Motor neuron (in vitro differentiated cells): ENCODE measurements at places on chromosomes 2 and 18.

- ATAC-seq, result no peak
These were observed 2108.8 kb upstream of the PIK3C3 start for GRCh38 chr18:39846265-39846664.

DNA sequence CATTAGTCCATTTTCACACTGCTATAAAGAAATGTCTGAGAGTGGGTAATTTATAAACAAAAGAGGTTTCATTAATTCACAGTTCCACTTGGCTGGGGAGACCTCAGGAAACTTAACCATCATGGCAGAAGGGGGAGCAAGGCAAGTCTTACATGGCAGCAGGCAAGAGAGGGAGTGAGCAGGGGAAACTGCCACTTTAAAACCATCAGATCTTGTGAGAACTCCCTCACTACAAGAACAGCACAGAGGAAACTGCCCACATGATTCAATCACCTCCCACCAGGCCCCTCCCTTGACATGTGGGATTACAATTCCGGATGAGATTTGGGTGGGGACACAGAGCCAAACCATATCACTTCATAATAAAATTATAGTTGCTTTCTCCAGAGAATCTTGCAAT lies 365.5 kb upstream of the ID2 start:
- no peak for ATAC-seq

DNA sequence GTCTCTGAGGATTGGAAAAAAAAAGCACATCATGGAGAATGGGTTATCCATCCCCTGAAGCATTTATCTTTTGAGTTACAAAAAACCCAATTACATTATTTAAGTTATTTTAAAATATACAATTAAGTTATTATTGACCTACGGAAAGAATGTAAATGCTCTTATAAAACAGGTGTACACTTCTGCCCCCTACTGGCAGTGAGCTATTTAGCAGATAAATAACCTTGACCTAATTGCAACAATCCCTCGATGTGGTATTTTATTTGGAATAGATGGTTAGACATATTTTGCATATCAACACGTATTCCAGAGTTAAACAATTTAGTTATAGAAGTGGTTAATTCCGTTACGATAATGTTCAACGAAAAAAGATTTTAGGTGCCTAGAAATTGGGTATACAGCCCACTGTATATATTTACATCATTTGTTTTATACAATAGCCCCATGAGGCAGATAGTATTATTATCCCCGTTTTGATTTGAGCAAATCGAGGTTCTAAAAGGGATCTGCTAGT lies 9.1 kb upstream of the DAW1 start:
- ATAC-seq, result no peak

DNA sequence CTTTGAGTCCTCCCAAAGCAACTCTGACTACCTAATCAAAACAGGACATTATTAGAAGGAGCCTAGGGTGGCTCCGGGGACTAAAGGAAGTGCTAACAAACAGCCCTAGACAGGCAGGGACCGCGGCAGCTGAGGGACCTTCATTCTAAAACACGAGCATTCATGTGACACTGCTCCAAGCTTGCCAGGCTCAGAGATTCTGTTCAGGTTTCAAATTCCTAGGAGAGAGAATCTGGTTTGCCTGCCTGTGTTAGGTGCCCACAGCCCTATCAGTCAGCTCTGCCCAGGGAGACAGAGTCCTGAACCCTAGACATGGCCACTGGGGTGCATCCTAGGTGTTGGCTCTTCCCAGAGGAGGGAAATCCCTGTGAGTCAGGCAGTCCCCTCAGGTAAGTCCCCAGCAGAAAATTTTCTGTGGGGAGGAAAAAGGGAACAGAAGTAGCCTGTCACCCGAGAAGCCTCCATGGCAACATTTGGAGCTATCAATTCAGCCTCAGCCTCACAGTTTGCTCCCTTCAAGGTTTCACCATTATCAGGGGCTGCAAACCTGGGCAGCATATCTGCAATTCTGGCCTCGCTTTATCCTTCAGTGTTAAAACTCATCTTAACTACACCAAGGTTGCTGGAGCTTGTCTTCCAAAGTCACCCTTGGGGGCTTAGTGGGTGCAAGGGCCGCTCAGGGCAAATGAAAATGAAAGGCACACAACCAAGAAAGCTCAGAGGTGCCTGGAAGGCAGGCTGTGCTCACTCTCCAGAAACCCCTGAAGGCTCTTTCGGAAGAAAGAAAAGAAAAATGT lies 28.6 kb downstream of the PCBP1 start:
- no peak for ATAC-seq

DNA sequence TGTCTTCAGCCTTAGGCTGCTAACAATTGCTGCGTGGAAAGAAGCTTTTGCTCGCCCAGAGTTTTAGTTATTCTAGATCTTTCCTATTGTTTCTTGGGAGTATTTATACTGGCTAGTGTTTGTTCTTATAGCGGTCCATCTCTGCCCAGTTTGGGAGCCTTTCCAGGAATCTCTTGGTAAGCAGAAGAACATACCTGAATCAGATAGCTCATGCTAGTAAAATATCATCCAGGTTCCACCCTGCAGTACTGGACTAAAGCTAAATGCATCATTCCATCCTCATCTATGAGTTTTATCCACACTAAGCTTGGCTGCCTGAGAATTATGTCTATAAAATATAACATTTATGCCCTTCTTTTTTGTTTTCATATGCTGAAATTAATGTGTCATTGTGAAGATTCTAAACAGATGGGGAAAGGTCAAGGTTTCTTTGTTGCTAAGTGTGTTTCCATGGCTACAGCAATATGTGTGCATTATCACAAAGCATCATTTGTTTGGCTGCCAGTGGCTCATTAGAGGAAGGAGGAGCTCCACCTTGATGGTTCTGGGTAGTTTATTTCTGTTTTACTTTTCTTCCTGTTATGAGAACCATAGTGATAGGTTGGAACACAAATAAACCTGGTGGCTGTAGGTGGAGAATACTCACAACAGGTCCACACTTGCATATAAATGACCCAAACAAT lies 182.8 kb downstream of the PIK3C3 start:
- peak; percentile 53 for ATAC-seq
